A549 treated with dexamethasone at 1 μM for 4 hours (cell line): ENCODE measurements at places on chromosomes 4 and X. TPM values are rescaled to one million over a fixed set of nuclear protein-coding genes. Genes with fewer than 3 reads are reported as not detected.

SSX1 gene
- not detected in 5 replicates for total RNA-seq

GPR173 gene
- total RNA-seq = not detected in 5 replicates

PCYT1B gene
- total RNA-seq = 0.02 to 0.08 TPM (median 0.05 TPM) in 5 replicates

QDPR gene
- total RNA-seq = 42.5 to 47.9 TPM (median 46.7 TPM) in 5 replicates

DOCK11 gene
- 5.9 to 9.7 TPM (median 8.0 TPM) in 5 replicates for total RNA-seq
